EH (cell line): ENCODE measurements at places on chromosomes 1 and 21.
A peak's percentile ranks its signal among the peaks of the same experiment; 100 is the strongest.

- DNase-seq = no peak
These were observed 9.1 kb downstream of the SMAP2 start for GRCh38 chr1:40382601-40383000.

DNA sequence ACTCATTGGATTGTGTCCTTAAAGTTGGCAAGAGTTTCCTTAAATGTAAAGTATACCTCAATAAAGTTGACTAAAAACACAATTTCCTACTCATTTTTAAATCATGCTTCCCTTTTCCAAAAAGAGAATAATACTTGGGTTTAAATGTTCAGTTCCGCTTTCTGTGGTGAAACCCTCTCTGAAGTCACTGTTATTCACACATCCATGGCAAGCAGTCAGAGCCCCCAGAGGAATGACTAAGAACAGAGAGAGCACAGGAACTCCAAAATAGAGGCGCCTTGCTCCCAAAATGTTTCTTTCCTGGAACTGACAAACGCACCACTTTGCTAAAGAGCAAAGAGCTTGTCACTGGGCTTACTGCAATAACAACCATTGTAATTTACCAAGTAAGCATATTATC is 142.5 kb downstream of the TIAM1 start:
- no peak for DNase-seq

GRCh38 chr21:36694031-36694515 is 4.8 kb upstream of the SIM2 start:
- no peak for DNase-seq

GRCh38 chr1:17204546-17205440 is at the start of gene PADI1:
PADI1 (plus strand) TSS chr1:17205128; CDS start chr1:17205218, 90 bp downstream.
- no peak for DNase-seq

DNA sequence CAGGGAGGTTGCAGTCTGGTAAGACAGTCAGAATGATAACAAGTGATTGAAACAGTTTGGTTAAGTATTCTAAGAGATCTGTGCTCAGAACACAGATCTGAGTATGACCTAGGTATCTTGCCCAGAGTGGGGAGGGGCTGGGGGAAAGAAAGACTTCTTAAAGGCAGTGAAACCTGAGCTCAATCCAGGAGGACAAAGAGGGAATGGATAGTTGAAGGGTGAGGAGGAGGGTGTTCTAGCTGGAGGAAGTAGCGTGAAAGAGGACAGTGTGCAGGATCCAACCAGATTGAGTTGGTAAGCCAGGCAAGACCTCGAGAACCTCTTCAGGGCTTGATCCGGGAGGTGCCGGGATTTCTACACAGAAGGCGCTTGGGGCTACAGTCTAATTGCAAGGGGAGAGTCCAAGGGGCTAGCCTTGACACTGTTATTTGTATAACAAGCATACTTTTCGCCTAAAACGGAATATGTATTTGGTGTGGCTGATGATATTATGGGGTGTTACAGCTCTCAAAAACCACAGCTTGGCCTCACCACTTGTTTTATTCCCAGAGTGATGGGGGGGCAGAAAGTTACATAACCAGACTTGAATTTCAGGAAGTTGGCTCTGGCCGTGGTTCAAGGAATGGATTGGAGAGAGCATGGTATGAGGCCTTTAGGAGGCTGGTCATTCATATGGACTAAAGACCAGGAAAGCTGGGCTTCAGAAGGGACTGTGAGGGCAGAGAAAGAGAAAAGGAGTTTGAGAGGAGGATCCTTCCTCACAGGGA is 19.1 kb downstream of the RCSD1 start:
- DNase-seq = peak; percentile 24

GRCh38 chr21:40985370-40985769 is 138.4 kb upstream of the DSCAM start:
- no peak for DNase-seq

- DNase-seq = no peak
These were observed 10.3 kb downstream of the PARS2 start for GRCh38 chr1:54754045-54754444.

DNA sequence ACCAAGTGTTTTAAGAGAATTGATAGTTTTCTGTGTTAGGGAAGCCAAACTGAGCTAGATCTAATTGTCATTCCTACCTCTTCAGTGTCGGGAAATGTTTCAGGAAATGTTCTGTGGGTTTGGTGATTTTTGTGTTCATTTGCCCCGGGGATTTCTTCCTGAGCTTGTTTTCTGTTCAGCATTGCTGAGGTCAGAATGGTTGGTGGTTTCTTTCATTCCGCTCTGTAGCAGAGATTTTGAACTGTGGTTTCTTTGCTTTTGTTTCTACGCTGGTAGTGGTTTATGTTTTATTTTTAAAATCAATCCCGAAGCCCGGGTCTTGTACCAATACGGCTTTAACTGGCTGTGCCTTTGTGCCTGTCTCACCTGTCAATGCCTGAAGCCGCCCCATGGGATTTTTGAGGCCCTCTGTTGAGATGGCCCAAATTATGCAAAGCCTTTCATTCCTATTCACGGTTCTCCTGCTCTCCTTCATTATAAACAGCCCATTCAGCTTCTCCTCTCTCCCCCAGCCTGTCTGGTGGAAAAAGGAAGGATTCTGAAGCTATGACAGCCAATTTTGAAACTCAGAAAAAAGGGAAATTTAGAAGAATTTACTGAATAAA is 417.2 kb upstream of the KAZN start:
- DNase-seq = no peak

DNA sequence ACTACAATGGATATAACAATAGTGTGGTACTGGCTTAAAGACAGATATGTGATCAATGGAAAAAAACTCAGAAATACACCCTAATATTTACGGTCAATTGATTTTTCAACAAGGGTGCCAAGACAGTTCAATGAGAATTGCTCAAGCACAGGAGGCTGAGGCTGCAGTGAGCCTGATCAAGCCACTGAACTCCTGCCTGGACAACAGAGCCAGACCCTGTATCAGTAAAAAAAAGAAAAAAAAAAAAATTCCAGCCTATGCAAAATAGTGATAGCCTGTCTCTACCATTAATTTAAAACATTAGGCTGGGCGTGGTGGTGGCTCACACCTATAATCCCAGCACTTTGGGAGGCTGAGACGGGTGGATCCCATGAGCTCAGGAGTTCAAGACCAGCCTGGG is 70.0 kb downstream of the SLC27A3 start:
- DNase-seq = no peak
